Muscle of leg (tissue), 16 donors: ENCODE measurements at places on chromosomes 16 and 17. TPM values are rescaled to one million over a fixed set of nuclear protein-coding genes. Genes with fewer than 3 reads are reported as not detected.

The MYO15B gene
- total RNA-seq, result 77.4 TPM

The NEUROD2 gene
- total RNA-seq, result not detected

The KRTAP4-6 gene
- total RNA-seq, result not detected

The ENPP7 gene
- not detected for total RNA-seq

The ABCA9 gene
- total RNA-seq, result 13.4 TPM

The SPEM1 gene
- not detected for total RNA-seq

The KIF18B gene
- total RNA-seq, result 1.9 TPM

The WSCD1 gene
- 36.8 TPM for total RNA-seq

The PKD1 gene
- 63.3 TPM for total RNA-seq

The HAP1 gene
- total RNA-seq, result 0.04 TPM

The GRIN2C gene
- 2.3 TPM for total RNA-seq

The RBFOX1 gene
- total RNA-seq, result 37.9 TPM

The CCL23 gene
- not detected for total RNA-seq

The EVPLL gene
- total RNA-seq, result not detected

The ITGA2B gene
- total RNA-seq, result 2.0 TPM

The EMP2 gene
- total RNA-seq, result 50.4 TPM

The CRYBA1 gene
- total RNA-seq, result not detected

The STH gene
- total RNA-seq, result not detected

The CDC42EP4 gene
- total RNA-seq, result 13.4 TPM

The PGS1 gene
- total RNA-seq, result 22.9 TPM

The TMC7 gene
- 0.84 TPM for total RNA-seq

The ABCA6 gene
- 24.3 TPM for total RNA-seq

The CES1 gene
- 0.22 TPM for total RNA-seq

The KRTAP9-1 gene
- not detected for total RNA-seq

The SRCIN1 gene
- 0.75 TPM for total RNA-seq

The GNG13 gene
- total RNA-seq, result not detected

The HSBP1 gene
- total RNA-seq, result 137 TPM

The PTGES3L gene
- total RNA-seq, result 37.3 TPM

The SEC14L5 gene
- 0.40 TPM for total RNA-seq

The CLEC3A gene
- not detected for total RNA-seq

The MT1G gene
- total RNA-seq, result 1.2 TPM

The TK1 gene
- 11.8 TPM for total RNA-seq

The KRT222 gene
- 1.3 TPM for total RNA-seq

The KRT33B gene
- total RNA-seq, result 0.09 TPM

The HYDIN gene
- total RNA-seq, result 0.66 TPM

The CLEC18A gene
- total RNA-seq, result 0.44 TPM

The LCMT1 gene
- total RNA-seq, result 26.2 TPM

The HS3ST2 gene
- not detected for total RNA-seq

The HSPB9 gene
- total RNA-seq, result 0.13 TPM

The KCNH6 gene
- not detected for total RNA-seq

The FA2H gene
- total RNA-seq, result 0.09 TPM

The CDH3 gene
- 0.27 TPM for total RNA-seq

The GRN gene
- total RNA-seq, result 91.2 TPM

The MPV17L gene
- total RNA-seq, result 4.3 TPM

The GPRC5B gene
- total RNA-seq, result 39.9 TPM

The MYH3 gene
- 10,246 TPM for total RNA-seq

The TBC1D3G gene
- not detected for total RNA-seq
